Omental fat pad (tissue), 4 donors: ENCODE measurements at places on chromosomes 3 and 15. TPM values are rescaled to one million over a fixed set of nuclear protein-coding genes. Genes with fewer than 3 reads are reported as not detected.

Gene CCDC13
- total RNA-seq = 1.6 TPM

Gene FSD2
- total RNA-seq = not detected

Gene CCR1
- 12.9 TPM for total RNA-seq

Gene SLC6A1
- total RNA-seq = 0.48 TPM

Gene GUCA1C
- total RNA-seq = not detected

Gene PLAAT1
- not detected for total RNA-seq

Gene OSTN
- total RNA-seq = not detected

Gene SERPINI2
- total RNA-seq = 2.7 TPM

Gene COL6A5
- 0.09 TPM for total RNA-seq

Gene CCR3
- total RNA-seq = not detected

Gene COL7A1
- total RNA-seq = 2.2 TPM

Gene ITPR1
- 42.6 TPM for total RNA-seq

Gene ITIH4
- total RNA-seq = 18.8 TPM

Gene GOLGA6L6
- total RNA-seq = not detected

Gene PDZRN3
- total RNA-seq = 47.4 TPM

Gene NIPA2
- 44.0 TPM for total RNA-seq

Gene CMTM7
- 18.0 TPM for total RNA-seq

Gene GOLGA8Q
- total RNA-seq = 0.72 TPM

Gene BCL2A1
- 20.4 TPM for total RNA-seq

Gene SAMD7
- total RNA-seq = not detected

Gene CD96
- total RNA-seq = 4.3 TPM

Gene TGM5
- total RNA-seq = 5.0 TPM

Gene RYR3
- 3.3 TPM for total RNA-seq

Gene EXD1
- total RNA-seq = not detected

Gene BCHE
- 36.3 TPM for total RNA-seq

Gene FBXW12
- not detected for total RNA-seq

Gene NRG4
- total RNA-seq = 7.5 TPM

Gene FANCD2OS
- not detected for total RNA-seq

Gene MUC13
- not detected for total RNA-seq

Gene CD200R1
- 1.1 TPM for total RNA-seq

Gene HACL1
- 19.8 TPM for total RNA-seq

Gene EPHA3
- 4.0 TPM for total RNA-seq

Gene EFCAB12
- 1.4 TPM for total RNA-seq

Gene DGKG
- 3.4 TPM for total RNA-seq

Gene CEP19
- 0.96 TPM for total RNA-seq

Gene MESD
- 24.6 TPM for total RNA-seq

Gene GRK7
- total RNA-seq = not detected

Gene MAGEF1
- total RNA-seq = 21.8 TPM
